Stimulated activated CD8-positive, alpha-beta memory T cell treated with anti-CD3 and anti-CD28 coated beads, Interleukin-4, amount 100 ng/mL, for 1 hour (primary cell): ENCODE measurements at places on chromosomes 1 and 21.

DNA sequence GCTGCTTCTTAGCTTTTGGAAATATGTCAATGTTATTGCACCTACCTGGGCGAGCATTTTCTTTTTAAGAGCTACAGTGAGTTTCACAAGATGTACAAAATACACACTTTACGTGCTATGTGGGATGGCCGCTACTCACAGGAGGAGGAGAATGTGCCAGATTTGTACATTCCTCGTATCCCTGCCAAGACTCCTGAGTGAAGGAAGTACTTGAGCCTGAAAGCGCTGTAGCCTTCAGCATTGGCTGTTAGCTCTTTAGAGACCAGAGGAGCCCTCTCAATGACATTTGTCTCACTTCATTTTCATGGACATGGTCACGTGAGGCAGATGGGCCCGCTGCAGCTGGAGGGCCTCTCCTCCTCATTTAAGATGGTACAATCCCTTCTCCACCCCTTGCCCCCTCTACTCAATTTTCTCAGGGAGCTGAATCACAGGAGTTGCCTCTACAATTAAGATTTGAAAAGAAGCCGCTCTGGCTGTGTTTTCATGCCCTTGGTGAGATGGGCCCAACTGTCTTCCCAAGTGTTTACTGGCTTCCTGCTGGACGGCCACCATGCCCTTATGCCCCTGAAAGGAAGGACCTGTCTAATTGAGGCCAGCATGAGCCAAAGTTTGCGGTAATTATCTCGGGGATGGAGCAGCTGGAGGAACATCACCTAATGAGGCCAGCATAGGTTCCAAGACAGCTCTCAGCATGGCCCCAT lies 442.6 kb downstream of the PRDM2 start:
- DNase-seq, result no peak

DNA sequence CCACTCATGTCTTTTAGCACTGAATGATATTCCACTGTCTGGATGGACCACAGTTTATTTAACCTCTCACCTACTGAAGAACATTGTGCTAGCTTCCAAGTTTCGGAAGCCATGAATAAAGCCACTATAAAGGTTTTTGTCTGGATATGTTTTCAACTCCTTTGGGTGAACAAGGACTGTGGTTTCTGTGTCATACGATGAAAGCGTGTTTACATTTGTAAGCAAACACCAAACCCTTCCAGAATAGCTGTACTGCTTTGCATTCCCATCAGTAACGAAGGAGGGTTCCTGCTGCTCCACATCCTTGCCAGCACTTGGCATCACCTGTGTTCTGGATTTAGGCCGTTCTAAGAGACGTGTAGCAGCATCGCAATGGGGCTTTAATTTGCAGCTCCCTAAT lies 10.7 kb upstream of the ARHGEF16 start:
- DNase-seq, result no peak

- no peak for DNase-seq
Observed at GRCh38 chr1:186781730-186782129, 47.0 kb upstream of the PLA2G4A start.

DNA sequence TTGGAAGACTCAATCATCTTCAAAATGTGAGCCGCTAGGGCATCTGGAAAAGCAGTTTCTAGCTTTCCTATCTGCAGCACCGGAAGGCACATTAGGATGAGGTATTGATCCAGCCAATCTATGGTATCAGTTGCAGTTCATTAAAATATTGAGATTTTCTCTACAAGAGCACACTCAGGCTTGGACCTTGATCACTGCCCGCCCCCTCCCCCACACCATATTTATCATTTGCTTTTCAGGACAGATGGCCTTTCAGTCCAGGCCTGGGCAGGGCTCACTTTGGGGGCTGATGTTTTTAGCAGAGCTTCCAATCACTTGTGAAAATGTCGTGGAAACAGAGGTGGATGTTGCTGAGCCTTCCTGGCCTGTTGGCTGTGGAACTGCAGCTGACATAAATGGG lies 17.5 kb downstream of the LHX4 start:
- DNase-seq, result no peak

DNA sequence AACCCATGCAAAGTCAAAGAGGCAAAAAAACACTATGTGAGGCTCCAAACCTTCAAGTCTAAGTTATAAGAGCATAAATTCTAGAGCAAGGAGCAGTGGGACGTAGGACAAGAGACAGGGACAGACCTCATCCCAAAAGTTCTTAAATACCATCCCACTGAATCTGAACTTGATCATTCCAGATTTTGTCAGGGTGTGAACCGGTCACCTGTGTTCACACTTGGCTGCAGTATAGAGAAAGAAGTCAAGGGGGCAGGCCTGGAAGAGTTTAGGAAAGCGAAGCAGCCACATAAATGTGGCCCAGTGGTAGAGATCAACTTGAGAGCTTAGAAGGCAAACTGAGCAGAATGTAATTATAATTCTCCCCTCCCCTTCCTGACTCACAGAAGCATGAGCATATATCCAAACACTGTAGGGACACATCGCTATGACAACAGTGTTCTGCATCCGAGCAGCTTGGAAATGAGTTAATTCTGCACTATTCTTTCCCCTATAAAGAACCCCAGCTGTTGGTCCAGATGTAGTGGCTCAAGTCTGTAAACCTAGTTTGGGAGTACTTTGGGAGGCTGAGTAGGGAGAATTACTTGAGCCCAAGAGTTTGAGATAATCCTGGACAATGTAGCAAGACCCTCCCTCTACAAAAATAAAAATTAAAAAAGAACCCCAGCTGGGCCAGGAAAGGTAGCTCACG lies 2.7 kb downstream of the AKR7A2 start:
- DNase-seq, result no peak

DNA sequence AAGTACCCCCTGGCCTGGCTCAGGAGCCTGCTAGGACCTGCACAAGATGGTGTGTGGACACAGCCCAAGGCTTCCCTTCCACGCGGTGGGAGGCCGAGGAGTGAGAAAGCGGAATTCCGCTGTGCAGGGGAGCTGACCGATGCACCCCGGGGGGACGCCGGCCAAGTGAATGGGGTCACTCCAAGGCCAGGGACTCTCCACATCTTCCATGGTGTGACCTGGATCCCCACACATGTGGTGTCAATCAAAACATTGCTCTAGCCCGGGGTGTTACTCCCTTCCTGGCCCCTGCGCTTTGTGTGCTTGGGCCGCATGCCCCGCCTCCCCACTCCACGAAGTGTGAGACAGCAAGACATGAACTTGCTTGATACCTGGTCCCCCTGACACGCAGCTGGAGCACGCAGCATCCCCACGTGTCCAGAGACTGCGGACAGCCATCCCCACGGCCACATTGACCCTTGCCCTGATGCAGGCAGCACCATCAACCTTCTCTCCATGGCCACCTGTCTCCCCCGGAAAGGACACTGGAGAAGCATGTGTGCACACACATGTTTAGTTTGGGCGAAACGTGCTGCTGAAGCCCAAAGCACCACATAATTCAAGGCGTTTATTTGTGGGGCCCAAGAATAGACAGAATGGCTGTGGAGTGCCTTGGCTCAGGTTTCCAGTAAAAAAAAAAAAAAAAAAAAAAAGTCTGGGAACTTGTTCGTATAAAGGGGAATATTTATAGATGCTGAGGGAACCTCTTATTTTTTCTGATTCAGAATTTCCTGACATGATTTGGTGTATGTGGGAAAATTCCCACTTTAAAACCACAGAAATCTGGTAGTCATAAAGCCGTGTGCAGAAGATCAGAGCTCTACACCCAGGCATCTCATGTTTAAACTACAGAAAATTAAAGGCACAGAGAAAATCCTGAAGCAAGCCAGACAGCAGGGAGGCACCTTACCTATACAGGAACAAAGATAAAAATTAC lies 171.7 kb downstream of the HUNK start:
- DNase-seq, result no peak

- no peak for DNase-seq
Observed at GRCh38 chr1:13703558-13704490, 3.8 kb downstream of the PRDM2 start.

- DNase-seq, result no peak
Observed at GRCh38 chr21:26447932-26448475, 125.1 kb downstream of the CYYR1 start.

- DNase-seq, result no peak
Observed at GRCh38 chr1:78040484-78041089, 5.2 kb upstream of the GIPC2 start.

DNA sequence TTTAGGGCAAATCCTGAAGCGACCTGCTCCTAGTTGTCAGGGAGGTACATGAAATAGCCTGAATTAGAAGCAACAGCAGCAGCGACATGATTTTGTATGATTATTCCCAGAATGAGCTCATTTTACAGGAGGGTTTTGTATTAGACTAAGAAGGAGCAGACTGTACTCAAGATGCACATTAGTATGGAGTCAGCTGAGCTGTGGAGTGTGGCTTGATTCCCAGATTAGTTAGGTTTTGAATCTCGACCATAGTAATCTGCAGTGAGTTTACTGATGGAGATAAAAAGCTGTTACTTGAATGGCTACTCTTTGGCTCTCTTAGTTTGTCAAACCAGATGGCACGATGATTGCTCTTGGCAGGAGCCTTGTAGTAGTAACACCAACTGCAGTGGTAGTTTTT lies 143.1 kb downstream of the PHTF1 start:
- DNase-seq, result no peak

DNA sequence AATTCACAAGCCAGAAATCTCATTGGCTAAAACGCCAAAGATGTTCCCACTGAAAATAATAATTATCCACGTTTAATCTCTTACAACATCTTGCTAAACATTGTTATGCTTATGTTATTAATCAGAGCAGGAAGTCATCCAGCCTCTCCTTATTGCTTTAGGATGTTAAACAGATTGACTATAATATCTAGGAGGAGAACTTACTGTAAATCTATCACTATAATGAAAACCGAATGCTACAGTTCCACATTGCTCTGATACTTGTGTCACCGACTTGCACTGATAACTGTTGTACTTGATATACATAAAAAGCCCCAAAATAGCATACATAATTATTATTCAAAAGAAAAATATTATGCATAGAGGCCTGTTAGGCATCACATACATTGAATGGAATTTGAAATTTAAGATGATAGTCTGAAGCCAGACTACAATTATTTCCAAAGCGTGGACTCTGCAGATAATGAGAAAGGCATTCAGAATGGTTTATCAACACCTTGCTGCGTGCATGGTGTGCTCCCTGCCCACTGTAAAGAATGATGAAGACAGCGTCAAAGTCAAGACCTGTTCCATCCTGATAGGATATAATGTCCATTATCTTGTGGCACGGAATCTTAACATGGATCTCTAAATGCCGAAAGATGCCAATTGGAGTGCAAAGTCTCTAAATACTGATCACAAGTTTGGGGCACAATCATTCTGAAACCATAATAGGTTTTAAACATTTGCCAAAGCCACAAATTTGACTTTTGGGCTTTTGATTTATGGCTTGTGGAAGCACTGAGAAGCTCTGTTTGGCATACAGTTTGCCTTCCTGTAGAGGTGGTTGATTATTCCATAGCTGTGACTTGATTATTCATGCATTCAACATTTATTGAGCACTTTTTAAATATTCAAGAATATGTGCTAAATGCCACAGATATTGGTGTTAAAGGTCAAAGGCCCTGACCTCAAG lies 71.3 kb downstream of the CRB1 start:
- no peak for DNase-seq

DNA sequence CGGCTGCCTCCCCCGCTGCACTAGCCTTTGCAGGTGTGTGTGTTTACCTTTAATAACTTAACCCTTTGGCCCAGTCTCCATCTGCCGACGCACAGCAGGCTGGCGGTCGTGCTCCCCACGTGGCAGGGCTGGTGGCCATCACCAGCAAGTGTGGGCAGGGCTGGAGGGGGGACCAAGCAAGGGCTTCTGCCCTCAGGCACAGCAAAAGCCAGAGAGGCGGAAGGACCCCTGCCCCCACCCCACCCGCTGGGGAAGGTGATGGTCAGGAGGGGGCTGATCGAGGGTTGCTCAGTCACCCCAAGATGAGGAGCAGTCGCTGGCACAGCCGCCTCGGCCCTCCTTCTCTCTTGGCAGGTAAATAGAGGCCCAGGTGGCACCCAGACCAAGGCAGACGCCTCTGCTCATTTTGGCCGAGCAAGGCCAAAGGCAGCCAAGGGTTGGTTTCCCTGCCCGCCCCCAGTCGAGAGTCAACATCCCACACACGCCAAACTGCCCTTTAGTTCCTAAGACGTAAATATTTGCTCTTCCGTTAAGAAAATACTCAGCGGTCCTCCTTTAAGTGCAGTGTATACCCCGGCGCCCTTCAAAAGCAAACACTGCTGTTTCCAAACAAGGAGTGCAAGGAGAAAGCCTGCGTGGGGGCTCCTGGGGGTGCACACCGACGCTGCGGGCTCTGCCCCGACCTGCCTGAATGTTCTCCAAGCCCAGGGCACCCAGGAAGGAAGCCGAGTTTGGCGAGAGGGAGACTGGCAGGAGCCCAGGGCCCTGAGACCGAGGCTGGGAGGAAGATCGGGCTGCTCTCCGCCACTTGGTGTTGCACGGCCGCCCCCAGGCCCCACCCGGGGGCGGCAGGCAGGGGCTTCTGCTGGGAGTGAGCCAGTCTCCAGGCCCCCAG lies 82.7 kb downstream of the SIK1 start:
- DNase-seq, result no peak

- DNase-seq, result no peak
Observed at GRCh38 chr1:184422490-184423233, 35.8 kb downstream of the C1orf21 start.

DNA sequence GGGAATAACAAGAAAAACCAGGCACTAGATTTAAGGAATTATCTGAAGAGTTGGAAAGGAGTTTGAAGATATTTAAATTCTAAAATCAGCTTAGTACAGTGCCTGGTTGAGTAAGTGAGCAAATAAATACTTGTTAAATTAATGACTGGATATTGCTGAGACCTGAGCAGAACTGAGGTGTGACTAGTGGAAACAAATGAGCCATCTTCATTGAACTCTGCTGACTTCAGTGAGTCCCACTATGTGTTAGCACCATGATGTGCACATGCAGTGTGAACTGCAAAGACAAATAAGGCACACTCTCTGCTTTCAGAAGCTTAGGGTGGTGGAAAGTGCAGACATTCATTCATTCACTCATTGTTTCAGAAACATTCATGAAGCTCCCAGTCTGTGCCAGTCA lies 48.7 kb downstream of the ELAPOR1 start:
- DNase-seq, result no peak

DNA sequence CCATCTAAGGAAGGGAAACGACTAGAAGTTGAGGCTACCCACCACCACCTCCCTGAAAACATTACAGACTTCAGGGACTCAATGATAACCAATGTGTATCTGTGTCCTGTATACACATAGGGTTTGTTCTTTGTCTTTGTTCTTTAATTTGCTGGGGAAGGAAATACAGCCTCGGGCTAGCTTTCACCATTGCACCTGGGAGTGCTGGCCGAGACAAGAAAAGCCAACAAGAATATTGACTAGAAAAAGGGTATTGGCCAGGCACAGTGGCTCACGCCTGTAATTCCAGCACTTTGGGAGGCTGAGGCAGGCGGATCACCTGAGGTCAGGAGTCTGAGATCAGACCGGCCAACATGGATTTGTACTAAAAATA lies 50.4 kb downstream of the MDM4 start:
- DNase-seq, result no peak

GRCh38 chr1:202107801-202108731 lies 14.7 kb upstream of the GPR37L1 start:
- DNase-seq, result no peak

GRCh38 chr1:154943649-154944400 lies 7.3 kb upstream of the PMVK start:
- DNase-seq, result no peak

DNA sequence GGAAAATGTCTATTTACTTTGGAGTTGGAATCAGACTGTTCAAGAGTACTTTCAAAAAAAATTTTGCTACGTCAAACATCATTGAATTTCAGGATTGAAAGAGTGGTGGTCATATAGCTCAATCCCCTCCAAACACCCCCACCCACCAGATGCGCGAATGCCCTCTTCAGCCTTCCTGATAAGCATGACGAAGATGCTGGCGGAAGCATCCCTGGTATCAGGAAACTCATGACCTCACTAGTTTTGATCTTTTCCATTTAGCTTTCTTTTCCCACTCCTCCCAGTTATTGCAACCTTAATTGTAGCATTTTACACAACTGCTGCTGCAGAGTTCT lies 104.4 kb downstream of the LEPR start:
- DNase-seq, result no peak
